ENCODE measurements at places on chromosomes 1 and 21.

GRCh38 chr1:183082650-183083049, 59.4 kb downstream of the LAMC1 start:
- no peak for DNase-seq

DNA sequence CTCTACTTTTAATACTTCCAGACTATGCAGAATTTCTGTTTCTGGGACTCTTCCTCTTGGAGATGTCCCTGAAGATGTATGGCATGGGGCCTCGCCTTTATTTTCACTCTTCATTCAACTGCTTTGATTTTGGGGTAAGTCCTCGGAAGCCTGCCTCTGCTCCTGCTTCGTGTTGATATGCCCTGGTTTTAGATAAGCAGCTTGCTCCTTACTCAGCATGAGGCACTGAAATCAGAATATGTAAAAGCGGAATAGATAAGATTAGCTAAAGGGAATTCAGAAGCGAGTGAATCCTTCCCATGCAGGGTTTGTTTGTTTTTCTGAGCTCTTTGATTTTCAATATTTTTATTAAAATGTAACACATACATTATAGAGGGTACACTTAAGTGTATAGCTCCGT, 234.7 kb downstream of the CACNA1E start:
- DNase-seq = no peak

- DNase-seq = no peak
Measured at GRCh38 chr1:155309423-155310021, 856 bp downstream of the FDPS start.

- no peak for DNase-seq
Measured at GRCh38 chr1:206969090-206969489, 1.2 kb downstream of the FCAMR start.

DNA sequence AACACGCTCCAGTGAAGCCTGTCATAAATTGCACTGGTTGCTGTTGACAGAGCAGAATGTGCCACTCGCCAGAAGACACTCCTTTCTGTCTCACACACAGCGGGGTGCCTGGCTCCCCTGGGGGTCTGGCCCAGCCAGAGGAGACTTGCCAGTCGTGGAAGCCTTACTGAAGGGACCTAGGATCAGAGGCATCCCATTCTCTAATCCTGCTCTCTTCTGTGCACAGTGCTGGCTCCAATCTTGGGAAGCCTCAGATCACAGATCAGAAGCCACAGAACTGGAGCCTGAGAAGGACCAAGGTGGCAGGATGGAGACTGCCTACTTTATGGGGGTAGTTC, 1.4 kb downstream of the SLC9A1 start:
- DNase-seq = no peak

- DNase-seq = no peak
Measured at GRCh38 chr1:29975036-29975694, 738.8 kb downstream of the PTPRU start.
